ENCODE measurements at places on chromosomes 11 and 22.

DNA sequence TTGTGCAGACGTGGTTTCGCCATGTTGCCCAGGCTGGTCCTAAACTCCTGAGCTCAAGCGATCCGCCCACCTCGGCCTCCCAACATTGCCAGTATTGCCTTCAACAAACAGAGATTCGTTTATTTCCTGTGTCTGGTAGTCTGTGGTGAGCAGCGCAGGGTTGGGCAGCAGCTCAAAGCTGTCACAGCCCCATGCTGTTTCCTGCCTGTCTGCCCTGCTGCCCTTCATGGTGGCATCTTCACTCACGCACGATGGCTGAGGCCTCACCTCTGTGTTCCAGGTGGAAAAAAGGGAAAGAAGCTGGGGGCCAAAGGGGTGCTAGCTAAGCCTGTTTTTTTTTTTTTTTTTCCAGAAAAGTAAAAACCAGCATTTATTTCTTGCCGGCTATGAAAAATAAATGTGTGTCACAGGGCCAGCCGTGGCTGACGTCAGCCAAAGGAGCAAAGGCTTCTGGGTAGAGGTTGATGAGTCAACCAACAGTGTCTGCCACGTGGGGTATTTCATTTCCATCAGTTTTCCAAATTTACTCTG is 28.8 kb downstream of the TBC1D22A start:
- no peak for DNase-seq

- no peak for DNase-seq
Observed at GRCh38 chr11:65429724-65430405, 7.3 kb downstream of the NEAT1 start.

DNA sequence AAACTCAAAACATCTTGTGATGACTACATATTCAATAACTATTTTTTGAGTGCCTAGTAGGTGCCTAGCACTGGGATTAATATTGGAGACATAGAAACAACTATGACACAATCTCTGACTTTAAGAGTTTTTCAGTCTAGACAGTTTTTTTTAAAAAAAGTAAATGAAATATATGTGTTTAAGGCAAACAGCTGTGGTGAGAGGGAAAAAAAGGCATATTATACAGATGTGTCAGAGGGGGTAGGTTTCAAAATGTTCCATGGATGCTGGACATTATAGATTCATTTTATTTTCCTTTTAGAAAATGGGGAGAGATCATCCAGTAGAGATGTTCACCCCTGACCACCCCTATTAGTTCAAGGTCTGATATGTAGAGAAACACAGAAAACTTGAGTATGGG is 90.8 kb downstream of the LUZP2 start:
- no peak for DNase-seq

- DNase-seq: no peak
Observed at GRCh38 chr11:70756341-70756740, 358.0 kb downstream of the CTTN start.

DNA sequence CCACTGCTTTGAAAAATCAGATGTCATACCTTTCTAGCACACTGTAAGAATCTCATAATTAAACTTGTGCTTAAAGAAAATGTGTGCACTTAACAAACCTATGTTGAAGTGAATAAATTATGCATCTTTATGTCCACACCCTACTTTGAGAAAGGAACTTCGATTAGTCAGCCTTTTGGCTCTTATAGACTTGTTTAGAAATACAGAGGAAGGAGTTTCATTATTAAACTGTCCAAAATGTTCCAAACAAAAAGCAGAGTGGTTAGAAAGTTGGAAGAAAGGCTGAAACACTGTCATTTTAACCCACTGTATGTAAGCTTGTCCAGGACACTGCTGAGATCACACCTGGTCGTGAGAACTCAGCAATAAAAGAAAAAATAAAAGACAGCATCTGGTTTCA is 863.2 kb upstream of the CHORDC1 start:
- DNase-seq: no peak

DNA sequence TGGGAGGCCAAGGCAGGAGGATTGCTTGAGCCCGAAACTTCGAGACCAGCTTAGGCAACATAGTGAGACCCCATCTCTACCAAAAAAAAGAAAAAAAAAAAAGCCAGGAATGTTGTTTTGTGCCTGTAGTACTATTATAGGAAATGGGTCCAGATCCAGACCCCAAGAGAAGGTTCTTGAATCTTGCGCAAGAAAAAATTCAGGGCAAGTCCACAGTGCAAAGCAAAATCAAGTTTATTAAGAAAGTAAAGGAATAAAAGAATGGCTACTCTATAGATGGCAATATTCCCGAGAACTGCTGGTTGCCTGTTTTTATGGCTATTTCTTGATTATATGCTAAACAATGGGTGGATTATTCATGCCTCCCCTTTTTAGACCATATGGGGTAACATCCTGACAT is 51.2 kb upstream of the RDX start:
- no peak for DNase-seq

DNA sequence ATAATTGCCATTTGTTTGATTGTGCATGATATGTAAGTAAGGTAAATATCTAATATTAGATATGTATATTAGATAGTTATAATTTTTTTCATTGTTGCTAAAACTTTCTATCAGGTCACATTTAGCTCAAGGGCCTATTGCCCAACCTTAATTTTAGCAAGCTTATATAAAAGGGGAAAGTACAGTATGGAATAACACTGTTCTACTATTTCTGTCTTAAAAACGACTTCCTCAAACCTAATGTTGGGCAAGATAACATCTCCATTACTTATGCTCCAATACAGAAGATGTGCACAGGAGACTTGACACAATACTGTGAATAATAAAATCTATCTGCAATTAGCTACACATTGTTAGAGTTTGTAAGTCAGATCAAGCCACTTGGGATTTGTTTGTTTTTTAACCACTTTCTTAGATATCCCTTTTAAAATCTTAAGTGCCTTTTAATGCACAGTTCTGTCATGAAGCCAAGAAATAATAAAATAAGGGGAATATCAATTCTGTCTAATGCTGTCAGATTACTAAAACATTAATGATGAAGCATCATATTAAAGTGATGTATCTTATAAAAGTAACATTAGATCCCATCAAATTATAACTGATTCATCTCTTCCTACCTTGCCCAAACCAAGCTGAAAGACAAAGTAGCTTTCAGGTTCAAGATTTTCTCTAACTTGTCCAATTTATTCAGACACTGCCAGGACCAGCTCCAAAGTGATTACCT is 98.1 kb downstream of the SIK3 start:
- no peak for DNase-seq

DNA sequence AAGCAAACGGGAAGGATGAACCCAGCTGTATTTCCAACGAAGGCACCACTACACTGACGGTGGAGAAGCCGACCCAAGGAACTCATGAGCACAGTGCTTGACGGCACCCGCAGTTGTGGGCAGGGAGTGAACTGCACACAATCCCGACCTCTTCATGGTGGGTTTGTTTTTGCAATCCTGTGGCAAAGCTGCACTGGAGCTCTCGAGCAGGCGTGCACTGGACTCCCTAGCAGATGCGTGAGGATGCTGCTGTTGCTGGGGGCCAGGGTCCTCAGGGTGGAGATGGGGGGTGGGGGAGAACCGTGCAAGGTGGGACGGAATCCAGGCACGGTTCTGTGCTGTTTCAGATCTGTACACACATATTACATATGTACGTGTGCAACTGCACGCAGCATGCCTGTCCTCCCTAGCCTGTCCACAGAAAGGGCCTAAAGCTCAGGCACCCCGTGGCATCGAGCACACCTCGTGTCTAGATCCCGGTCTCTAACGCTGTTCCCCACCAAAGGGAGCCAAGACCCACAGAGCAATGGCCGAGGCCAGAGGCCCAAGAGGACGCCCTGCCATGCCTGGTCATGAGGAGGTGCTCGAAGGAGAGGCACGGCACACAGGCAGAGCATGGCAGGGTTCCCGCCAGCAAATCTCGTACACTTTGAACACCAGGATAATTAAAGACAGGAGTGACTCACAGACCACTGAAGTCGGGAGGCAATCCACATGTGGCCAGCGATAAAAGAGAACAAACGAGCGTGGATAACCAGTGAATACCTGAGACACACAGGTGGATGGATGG is 17.6 kb downstream of the ALG12 start:
- DNase-seq: no peak

GRCh38 chr11:63165706-63166310 is 21.8 kb upstream of the SLC22A24 start:
- no peak for DNase-seq

- no peak for DNase-seq
Observed at GRCh38 chr11:95254716-95255115, 23.7 kb upstream of the SESN3 start.

DNA sequence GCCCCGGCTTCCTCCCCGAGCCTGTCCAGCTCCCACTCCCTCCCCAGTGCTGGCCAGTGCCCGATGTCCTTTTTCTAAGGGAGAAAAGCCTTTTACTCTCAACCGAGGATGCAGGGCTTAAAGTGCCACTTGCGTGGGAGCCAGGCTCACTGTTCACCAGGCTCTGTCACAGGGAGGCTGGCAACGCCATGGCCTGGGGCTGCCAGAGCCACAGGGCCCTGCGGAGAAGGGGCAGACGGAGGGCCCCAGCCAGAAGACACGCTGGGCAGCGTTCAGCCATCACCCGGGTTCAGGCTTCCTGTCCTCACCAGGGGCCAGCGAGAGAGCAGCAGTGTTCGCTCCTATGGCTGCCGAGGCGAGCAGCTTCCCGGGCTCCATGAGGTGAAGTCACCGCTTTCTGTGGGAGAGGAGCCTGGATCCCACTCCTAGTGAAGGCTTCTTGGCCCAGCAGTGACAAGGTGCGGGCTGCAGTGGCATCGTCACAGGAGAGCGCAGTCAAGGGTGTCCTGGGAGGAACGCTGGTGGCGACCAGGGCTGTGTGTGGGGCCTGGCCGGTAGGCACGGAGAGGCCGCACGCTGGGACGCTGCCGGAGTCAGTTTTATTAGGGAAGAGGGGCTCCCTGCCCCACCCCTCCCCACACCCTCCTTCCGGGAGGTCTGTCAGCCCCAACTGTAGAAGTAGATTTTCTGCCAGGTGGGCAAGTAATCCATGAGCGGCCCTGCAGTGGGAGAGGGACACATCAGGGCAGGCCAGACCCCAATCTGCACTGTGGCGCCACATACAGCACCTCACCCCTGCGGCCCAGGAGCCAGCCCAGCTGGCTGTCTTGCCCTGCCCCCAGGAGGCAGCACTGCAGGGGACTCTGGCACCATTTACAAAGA is 2.8 kb upstream of the FREY1 start:
- no peak for DNase-seq

GRCh38 chr11:125170510-125171031 is 6.0 kb downstream of the PKNOX2 start:
- DNase-seq: no peak

- no peak for DNase-seq
Observed at GRCh38 chr11:21564095-21564494, 628.8 kb upstream of the ANO5 start.

- DNase-seq: no peak
Observed at GRCh38 chr11:115555336-115556090, 51.3 kb upstream of the CADM1 start.

DNA sequence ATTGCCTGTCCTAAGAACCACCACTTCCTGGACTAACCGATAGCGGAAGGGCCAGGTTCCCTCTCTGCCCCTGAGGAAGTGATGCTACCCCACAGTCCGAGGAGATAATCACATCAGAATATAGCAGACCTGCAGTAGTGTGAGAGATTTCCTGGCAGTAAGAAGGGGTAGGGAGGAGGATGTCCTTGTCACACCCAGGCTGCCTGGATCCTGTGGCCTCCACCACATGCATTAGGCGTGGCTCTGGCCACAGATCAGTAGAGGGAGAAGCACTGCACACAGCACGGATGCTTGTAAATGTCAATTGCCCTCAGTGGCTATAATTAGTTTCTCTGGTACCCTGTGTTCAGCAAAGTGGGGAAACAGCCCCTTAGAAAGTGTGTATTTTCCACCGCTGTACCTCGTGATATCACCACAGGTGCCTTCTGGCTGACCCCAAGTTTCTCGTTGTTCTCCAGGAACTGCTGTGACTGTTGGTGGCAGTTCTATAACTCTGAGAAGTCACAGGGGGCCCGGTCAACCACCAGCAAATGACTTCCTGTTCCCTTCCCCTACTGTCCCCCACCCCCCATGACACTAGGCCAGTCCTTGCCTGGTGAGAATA is 61.8 kb downstream of the UBASH3B start:
- no peak for DNase-seq

DNA sequence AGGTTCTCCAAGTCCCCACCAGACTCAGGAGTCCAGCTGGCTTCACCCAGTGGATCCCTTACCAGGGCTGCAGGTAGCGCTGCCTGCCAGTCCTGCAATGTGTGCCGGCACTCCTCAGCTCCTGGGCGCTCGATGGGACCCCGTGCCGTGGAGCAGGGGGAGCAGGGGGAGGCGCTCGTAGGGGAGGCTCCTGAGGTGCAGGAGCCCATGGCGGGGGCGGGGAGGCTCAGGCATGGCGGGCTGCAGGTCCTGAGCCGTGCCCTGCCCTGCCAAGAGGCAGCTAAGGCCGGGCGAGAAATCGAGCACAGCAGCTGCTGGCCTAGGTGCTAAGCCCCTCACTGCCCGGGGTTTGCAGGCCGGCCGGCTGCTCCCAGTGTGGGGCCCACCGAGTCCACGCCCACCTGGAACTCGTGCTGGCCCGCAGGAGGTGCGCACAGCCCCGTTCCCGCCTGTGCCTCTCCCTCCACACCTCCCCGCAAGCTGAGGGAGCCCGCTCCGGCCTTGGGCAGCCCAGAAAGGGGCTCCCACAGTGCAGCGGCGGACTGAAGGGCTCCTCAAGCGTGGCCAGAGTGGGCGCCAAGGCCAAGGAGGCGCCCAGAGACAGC is 792.9 kb upstream of the CCDC179 start:
- no peak for DNase-seq

DNA sequence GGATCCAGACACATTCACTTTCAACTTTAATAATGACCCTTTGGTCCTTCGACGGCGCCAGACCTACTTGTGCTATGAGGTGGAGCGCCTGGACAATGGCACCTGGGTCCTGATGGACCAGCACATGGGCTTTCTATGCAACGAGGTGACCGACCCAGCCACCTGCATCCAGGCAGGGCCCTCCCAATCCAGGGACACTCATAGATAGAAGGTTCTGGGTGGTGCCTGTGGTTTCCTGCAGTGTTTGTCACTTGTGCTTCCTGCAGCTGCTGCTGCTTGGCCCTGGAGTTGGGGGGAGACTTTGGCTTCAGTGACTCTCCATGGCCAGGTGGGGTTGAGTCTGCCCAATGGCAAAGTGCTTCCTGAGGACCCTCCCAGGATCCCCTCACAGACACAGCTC is 7.3 kb downstream of the APOBEC3B start:
- no peak for DNase-seq

- no peak for DNase-seq
Observed at GRCh38 chr11:78978831-78979230, 404.2 kb upstream of the NARS2 start.

Data from SW 1271 (cell line).